NCI-H2171 (cell line): ENCODE measurements at places on chromosomes 6 and 20.
A peak's percentile ranks its signal among the peaks of the same experiment; 100 is the strongest.

DNA sequence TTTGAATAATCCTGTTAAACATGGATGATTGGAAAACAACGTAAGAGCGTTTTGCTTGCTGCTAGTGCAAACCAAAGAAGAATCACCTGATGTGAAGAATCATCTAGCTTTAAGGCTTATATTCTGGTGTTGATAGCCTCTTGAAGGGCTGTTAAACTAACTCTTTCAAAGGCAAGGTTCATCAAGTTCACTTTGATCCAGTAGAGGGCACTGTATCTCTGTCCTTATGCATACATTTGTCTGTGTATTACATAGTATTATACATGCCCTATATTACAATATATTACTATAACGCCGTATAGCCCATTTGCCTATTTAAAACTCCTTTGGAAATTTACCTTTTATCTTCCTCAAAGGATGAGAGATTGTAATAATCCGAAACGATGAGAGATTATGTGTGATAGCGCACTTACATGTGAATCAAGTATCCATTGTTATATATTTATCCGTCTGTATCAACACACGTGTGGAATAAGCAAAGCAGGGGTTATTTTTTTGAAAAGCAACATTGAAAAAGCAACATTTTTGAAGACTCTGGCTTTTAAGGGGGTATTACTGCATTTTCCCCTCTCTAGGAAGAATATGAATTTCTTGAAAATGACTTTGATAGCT, 50.8 kb upstream of the NRN1 start:
- no peak for DNase-seq

DNA sequence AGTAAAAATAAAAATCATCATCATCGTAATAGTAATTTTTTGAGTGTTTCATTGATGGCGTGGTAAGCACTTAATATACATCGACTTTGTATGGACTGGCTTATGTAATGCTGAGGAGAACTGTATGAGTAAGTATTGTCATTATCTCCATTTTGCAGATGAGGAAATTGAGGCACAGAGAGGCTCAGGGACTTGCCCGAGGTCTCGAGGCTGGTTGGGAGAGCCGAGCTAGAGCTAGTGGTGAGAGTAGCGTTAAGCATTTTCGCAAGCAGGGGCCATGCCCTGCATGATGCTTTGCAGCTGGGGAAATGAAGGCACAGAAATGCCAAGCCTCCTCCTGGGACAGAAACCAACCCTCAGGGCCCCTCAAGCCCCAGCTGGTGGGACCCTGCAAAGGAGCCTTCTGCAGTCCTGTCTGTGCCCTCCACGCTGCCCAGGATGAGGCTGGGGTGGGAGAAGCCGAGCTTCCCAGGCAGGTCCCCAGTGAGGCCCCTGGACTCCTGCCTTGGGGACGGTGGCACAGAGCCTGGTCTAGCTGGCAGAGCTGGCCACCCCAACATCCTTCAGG, 31.1 kb upstream of the STX16 start:
- DNase-seq: no peak

GRCh38 chr6:73325656-73326055, 28.4 kb downstream of the DPPA5 start:
- DNase-seq: no peak

DNA sequence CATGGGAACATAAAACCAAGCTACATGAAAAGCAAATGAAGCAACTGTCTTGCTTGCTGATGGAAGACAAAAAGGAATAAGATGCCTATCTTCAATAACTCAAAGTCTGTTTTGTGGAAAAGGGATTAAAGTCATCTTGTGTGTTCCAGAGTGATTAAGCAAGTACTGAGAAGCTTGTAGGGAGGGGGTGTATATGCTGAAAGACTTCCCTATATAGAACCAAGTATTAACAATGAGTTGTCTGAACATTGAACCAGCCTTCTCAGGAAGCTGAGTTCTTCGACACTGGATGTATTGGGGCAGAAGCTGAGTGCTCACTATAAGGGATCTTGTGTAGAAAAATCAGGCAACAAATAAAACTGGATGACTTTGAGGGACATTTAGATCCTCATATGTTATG, 451.8 kb downstream of the CD83 start:
- no peak for DNase-seq

DNA sequence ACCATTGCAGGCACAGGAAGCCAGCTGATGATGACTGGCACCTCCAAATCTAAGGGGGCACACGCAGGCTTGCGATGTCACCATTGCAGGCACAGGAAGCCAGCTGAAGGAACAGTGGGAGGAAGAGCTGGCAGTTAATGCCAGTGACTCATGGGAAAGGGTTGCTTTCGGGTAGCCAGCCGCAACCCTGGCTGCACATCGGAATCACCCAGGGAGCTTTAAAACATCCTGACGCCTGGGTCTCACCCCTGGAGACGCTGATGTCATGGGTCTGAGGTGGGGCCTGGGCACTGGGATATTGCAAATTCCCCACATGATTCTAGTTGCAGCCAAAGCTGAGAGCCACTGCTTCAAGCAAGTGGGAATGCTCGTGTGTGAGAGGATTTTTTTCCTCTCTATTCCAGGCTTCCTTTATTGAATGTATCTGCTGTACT, 16.1 kb upstream of the CCN6 start:
- DNase-seq: no peak

DNA sequence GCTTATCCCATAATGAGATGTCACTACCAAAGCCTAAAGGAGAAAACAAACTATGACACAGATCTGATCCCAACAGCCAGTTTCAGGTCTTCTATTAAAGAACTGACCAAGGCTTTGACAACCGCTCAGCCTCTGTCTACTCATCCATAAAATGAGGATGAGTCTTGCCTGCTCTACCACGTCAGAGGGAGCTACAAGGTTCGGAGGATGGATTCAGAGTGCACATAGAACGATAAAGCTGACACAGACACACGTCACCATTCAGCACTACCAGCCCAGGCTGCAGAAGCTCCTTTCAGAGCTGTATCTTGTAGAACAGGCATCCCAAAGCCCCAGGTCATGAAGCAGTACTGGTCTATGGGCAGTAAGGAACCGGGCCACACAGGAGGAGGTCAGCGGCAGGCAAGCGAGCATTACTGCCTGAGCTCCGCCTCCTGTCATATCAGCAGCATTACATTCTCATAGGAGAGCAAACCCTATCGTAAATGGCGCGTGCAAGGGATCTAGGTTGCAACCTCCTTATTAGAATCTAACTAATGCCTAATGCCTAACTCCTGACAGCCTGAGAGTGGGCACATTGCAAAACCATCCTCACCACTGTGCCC, 25.1 kb downstream of the KIF16B start:
- DNase-seq: no peak

DNA sequence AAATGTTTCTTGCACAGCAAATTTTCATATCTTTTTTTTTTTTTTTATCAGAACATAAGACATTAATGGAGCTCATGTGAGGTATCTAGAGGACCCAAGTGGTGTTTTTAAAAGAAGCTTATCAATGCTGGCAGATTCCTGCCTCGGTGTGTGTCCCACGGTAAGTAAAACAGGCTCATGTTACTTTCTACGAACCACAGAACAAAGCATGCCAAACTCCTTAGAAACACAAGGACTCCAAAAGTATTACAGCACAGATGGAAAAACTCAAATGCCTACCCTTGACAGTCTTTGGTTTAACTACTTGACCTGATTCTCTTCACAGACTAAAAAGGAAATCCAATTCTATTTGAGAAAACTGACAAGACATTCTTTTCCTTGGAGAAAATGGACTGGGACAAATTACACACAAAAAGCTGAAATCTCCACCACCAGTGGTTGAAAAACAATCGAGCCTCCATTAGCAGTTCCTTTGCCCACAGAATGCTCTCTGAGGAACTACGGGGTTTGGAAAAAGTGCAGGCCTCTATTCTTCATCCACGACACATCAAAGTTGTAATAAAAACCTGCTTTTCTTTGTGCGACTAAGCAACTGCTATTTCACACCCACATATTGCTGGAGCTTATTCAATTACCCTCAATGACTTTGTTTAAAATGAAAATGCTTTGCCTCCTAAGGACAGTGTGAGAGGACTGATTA, 5.4 kb downstream of the METTL24 start:
- no peak for DNase-seq

- DNase-seq: no peak
Observed at GRCh38 chr6:137693711-137694110, 173.3 kb upstream of the TNFAIP3 start.

DNA sequence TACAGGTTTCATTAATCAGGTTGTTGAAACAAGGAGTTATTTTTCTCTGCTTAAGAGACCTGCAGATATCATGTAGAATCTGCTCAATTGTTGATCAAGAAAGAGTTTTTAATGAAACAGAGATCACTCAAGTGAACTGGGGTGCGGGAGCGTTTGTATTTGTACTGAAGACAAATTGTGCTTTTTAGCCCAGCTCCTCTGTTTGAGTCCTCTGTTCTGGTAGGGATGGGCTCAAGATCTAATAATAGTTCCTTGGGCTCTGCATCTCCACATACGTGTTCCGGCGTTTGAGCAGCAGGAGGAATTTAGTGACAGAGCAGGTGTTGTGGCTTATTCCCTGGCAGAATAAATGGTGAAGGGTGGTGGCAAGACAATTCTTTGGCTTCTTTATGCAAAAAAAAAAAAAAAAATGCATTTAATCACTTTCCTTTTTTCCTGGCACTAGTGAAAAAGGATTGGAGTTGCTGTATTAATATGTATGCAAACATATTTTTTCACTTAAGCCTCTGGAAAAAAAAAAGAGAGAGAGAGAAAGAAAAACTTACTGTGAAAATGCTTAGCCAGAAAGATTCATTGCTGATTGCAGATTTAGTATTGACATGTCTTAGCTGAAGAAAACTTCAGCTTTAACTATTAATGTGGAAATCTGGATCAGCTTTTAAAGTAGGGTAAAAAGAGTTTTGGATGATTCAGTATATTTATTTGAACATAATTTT, 4.0 kb downstream of the CITED2 start:
- peak; percentile 74 for DNase-seq

DNA sequence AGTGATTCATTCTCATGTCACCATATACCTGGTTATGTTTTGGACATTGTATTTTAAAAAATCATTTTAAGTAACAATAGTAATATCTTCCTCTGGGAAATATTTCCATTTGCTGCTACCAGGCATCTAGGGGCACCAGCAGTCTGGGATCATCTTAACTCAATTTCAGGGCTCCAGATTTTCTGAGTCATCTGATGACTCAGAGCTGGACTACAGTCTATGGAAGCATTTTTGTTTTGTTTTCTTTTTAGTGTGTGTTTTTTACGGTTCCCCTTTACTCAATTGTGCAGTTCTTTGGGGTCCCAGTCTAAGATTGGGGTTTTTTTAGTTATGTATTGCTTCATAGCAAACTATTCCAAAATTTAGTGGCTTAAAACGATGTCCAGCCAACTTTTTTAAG, 5.7 kb upstream of the FKBP5 start:
- no peak for DNase-seq

GRCh38 chr20:57309544-57310115, 20.0 kb upstream of the SPO11 start:
- no peak for DNase-seq

GRCh38 chr6:77172578-77172977, 290.7 kb downstream of the HTR1B start:
- DNase-seq: no peak

DNA sequence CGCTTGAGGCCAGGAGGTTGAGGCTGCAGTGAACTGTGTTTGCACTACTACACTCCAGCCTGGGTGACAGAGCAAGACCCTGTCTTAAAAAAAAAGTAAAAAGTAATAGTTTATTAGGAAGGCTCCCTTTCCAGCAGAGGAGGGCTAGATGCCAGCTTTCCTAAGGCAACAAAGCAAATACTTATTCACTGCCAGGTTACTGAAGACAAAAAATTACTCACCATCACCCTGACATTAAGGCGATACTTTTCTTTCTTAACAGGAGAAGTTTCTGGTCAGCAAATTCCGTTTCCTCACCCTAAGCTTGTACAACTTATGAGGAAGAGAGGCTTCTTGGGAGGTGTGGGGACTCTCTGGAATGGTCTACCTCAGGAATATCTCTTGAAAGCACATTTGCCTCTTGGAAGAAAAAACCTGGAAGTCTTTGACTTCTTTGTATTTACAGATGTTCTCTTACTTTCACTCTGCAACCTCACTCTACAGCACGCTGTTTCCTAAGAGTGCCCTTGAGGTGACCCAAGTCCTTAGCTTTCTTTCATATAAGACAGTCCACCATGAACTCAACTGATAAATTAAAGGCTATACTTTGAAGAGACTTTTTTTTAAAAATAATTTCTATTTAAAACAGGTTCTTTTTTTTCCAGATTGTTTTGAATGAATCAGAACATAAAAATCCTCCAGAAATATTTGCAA, 52.9 kb upstream of the TRAF3IP2 start:
- DNase-seq: no peak

DNA sequence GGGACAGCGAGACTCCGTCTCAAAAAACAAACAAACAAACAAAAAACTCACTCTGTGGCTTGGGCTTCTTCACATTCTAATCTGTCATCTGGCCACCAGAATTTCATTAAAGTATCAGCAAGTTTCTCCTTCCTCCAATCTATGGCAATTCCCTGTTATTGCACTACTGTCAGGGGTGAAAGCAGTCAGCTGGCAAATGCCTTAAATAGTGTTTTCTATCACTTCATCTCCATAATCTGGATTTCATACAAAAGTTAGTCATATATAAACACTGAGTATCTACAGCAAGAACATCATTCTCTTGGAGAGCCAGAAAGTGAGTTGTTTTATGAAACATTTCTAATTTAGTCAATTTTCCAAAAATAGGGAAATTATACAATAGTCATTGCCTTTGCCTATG, 56.1 kb downstream of the PHACTR3 start:
- DNase-seq: no peak

DNA sequence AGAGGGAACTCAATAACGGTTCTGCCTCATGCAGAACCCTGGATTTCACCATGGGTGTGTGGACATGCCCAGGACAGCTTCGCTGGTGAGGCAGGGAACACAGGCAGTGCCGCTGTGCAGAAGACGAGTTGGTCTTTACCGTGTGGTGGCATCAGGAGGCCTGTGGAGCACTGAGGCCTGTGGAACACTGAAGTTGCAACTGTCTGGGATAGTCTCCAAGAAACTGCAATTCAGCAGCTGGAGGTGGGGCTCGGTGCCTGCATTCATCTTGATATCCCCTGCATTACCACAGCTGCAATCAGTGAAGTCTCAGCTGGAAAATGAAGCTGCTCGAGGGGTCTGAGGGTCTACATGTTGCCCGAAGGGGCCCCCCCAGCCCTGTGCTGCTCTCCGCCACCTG, 202.4 kb upstream of the CDH4 start:
- no peak for DNase-seq

- DNase-seq: peak; percentile 0
Observed at GRCh38 chr6:137165375-137166246, 7.8 kb downstream of the IL22RA2 start.

DNA sequence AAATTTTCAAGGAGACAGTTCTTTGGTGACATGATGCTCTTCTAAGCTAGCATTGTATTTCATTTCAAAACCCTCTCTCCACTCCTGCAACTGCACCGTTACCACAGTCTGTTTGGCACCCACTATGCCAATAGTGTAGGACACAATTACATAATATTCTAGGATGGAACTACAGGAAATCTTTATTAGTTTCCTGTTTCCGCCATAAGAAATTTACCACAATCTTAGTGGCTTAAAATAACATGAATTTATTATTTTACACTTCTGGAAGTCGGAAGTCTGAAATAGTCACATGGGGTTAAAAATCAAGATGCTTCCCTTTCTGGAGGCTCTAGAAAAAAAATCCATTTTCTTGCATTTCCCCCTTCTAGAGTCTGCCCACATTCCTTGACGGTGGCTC, 733.1 kb downstream of the HDGFL1 start:
- DNase-seq: no peak
